ENCODE measurements at places on chromosomes 5 and 9.
A peak's percentile ranks its signal among the peaks of the same experiment; 100 is the strongest.

DNA sequence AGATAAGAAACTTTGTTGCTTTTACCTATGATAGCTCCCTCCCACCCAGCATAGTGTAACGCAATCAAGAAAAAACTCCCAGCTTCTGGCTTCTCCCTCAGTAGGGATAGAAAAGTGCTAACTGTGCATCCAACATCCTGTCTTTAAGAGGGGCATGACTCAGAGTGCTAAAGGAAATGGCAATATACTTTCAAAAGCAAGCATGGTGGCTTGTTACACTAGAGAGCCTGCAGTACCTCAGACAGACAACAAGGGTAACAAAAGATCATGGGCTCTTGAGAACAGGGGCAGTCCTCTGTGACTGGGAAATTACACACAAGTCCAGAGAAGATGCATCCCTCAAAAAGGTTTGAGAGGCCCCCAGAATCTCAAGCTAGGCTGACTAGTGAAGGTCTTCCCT lies 37.8 kb downstream of the PRELID2 start:
- no peak for DNase-seq

DNA sequence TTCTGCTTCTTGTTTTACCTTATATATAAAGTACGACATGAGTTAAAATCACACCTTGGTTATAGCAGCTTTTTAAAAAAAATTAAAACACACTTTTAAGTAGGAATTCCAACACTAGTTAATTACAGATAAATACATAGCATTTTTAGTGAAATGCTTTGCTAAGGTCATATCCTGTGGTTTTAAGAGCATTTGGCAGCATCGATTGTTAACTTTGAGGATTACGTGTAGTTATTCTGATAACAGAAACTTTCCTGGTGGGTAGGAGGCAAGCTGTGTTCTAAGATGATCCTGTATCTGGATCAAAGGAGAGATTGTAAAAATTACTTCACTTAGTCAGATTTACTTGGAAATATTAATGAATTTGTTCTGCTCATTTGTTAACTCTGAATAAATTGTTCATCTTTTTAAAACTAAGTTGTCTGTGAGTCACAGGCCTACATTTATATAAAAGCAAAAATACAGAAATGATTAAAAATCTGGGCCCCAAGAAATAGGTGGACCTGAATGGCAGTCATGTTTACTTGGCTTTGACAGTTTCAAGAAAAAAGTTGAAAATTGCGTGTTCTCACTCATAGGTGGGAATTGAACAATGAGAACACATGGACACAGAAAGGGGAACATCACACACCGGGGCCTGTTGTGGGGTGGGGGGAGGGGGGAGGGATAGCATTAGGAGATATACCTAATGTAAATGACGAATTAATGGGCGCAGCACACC lies 58.3 kb downstream of the TRIO start:
- DNase-seq: no peak

DNA sequence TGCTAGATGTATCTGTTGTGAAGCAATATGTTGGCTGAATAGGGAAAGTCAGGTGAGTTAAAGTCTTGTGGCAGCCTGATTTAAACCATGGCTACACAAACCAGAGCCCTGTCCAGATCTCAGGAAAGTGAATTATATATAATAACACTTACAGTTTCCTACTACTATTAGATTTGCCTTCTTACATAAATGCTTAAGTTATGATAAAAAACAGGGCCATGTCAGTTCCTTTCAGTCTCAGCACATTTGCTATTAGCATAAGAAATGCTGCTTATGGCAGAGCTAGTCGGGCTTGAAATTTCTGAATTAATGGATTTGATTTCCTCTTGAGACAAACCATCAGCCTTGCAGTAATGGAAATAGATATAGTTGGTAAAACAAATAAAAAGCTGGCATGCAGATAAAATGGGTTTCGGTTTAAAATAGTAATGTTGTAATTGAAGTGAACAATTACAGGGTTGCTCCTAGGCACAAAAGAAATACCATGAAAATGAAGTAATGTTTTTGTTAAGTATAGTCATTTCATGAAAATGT lies 664.2 kb upstream of the ZNF608 start:
- peak; percentile 99 for DNase-seq

- DNase-seq: no peak
Measured at GRCh38 chr5:62395210-62395950, 8.3 kb downstream of the DIMT1 start.

- no peak for DNase-seq
Measured at GRCh38 chr5:71706906-71707305, 12.2 kb upstream of the CARTPT start.

- no peak for DNase-seq
Measured at GRCh38 chr5:171757853-171758535, 27.6 kb upstream of the SMIM23 start.
